Naive B cell (primary cell): ENCODE measurements at places on chromosomes 6 and 20. TPM values are rescaled to one million over a fixed set of nuclear protein-coding genes. Genes with fewer than 3 reads are reported as not detected.
A peak's percentile ranks its signal among the peaks of the same experiment; 100 is the strongest.

The CTAGE9 gene
- polyA plus RNA-seq: not detected

The NKX2-2 gene
- not detected for polyA plus RNA-seq

The FHL5 gene
- polyA plus RNA-seq: not detected

The IP6K3 gene
- not detected for polyA plus RNA-seq

The SLC17A2 gene
- not detected for polyA plus RNA-seq

The TRIM27 gene
- 67.0 TPM for polyA plus RNA-seq

DNA sequence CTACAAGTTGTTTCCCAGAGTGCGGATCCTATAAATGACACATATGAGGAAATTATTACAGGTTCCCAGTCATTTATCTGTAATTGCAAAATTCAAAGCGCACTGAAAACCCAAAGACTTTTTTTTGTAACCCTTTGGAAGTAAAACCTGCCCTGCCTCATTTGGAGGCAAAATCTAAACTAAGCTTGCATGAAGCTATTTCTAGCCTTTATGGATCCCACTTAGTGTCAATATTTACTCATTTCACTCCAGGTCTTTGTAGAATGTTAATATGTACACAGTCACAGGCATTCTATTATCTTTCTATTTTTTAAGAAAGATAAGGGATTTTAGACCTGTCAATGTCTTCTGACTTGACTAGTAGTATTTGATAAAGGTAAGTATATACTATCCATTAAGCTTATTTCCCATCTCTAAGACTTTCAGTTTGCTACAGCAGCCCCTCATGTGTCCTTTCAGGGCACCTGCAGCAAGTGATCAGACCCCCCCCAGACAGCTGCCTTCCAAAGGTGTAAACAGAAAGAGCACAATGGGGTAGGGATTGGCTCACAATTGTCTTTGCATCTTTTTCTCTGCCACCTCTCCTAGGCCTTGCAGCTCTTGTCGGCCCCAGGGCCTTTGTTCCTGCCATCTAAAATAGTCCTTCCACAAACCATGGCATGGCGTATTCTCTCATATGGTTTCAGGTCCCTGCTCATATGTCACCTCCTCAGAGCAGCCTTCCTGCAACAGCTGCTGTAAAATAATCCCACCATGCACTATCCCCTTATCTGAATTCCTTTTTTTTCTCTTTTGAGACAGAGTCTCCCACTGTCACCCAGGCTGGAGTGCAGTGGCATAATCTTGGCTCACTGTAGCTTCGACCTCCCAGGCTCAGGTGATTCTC is 1.3 kb upstream of the REPS1 start:
- peaks cover 7% of the 10 kb centered on the region for H3K36me3 ChIP-seq
- no peak for DNase-seq
- no peaks in the 10 kb centered on the region for H3K27me3 ChIP-seq
- H3K27ac ChIP-seq: peak overlapping the region; percentile 93

DNA sequence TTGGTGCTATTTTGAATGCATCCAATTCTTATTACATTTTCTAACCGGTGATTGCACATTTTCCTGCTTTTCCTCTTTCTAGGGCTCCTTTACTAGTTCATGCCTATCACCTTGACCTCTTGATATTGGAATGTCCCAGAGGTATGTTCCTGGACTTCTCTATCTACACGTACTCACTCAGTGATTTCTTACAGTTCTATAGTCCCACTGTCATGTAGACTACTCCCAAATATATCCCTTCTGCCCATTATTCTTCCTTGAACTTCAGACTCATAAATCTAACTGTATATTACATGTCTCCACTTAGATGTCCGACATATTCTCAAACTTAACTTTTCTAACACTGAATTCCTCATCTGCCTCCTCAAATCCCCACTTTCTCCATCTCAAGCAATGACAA is 7.2 kb upstream of the AHI1 start:
- H3K4me1 ChIP-seq: no peaks in the 10 kb centered on the region
- H3K4me3 ChIP-seq: peak overlapping the region; percentile 3
- H3K27me3 ChIP-seq: no peaks in the 10 kb centered on the region
- no peaks in the 10 kb centered on the region for H3K36me3 ChIP-seq
- H3K27ac ChIP-seq: no peak overlapping the region

DNA sequence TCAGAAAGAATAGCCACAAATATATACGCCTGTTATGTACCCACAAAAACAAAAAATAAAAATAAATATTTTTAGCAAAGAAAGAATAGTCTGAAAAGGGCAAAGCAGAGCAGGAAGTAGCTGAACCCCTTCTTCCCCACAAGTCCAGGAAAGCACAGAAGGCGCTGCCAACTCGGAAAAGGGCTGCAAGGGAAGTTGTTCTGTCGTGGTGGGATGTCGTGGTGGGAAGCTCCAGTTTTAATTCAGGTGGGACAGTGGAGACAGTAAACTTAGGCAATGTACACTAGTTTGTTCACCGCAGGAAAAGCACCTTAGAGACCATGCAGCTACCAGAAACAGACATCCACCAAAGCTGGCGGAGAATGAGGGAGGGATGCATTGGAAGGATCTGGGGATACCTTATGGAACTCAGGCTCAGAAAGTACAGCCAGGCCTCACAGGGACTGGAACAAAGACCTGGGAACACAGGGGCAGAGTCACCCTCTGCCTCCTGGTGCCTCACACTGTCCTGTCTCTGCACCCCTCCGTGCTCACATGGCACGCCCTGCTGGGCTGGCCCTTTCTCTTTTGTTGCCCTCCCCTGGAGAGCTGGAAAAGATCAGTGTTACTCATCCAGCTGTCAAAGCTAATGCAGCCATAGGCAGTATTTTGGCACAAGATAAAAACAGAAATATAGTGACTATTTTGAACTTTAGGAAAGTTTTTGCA is 3.3 kb upstream of the APMAP start:
- no peak overlapping the region for H3K4me3 ChIP-seq
- no peaks in the 10 kb centered on the region for H3K36me3 ChIP-seq
- peaks cover 32% of the 10 kb centered on the region for H3K4me1 ChIP-seq
- no peaks in the 10 kb centered on the region for H3K27me3 ChIP-seq
- H3K27ac ChIP-seq: no peak overlapping the region

GRCh38 chr6:45479834-45480751 is 102.4 kb upstream of the SUPT3H start:
- DNase-seq: no peak
- H3K4me1 ChIP-seq: peaks cover 9% of the 10 kb centered on the region
- peak overlapping the region; percentile 28 for H3K27ac ChIP-seq
- H3K27me3 ChIP-seq: no peaks in the 10 kb centered on the region

DNA sequence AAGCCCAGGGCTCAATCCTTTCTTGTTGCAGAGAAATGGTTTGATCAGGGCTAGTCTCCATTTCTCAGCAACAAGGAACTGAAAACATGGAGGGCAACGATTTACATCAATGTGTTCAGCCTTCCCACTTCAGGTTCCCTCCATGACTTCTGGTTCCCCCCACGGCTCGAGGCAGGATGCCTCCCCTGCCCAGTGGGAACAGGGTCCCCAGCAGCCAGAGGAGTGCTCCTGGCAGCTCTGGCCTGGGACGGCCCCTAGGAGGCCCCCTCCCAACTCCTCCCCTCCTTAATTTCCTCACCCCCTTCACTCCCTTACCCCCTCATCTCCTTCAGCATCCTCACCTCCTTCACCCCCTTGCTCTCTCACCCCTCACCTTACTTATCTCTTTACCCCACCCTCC is 283.8 kb downstream of the CDC5L start:
- no peak overlapping the region for H3K4me3 ChIP-seq
- DNase-seq: no peak
- peaks cover 4% of the 10 kb centered on the region for H3K27me3 ChIP-seq
- no peaks in the 10 kb centered on the region for H3K36me3 ChIP-seq
- no peaks in the 10 kb centered on the region for H3K4me1 ChIP-seq

DNA sequence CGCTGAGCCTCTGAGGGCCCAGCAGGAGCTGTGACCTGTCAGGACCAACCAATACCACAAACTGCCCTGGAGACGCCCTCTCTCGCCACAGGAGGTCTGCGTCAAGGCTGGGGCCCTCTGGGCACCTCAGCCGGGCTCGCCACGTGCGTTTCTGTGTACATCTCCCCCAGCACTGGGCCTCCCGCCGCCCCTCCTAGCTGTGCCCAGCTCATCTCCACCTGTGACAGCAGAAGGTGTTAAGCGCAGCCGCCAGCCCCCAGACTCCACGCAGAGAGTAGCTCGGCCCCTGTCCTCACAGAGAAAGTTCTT is 91.4 kb downstream of the TAF4 start:
- H3K27me3 ChIP-seq: no peaks in the 10 kb centered on the region
- no peak for DNase-seq
- H3K4me3 ChIP-seq: no peak overlapping the region

- H3K4me1 ChIP-seq: peaks cover 44% of the 10 kb centered on the region
- H3K36me3 ChIP-seq: no peaks in the 10 kb centered on the region
- no peaks in the 10 kb centered on the region for H3K27me3 ChIP-seq
- DNase-seq: no peak
- no peak overlapping the region for H3K27ac ChIP-seq
These were observed 225.5 kb downstream of the SOD2 start for GRCh38 chr6:159467473-159468041.

DNA sequence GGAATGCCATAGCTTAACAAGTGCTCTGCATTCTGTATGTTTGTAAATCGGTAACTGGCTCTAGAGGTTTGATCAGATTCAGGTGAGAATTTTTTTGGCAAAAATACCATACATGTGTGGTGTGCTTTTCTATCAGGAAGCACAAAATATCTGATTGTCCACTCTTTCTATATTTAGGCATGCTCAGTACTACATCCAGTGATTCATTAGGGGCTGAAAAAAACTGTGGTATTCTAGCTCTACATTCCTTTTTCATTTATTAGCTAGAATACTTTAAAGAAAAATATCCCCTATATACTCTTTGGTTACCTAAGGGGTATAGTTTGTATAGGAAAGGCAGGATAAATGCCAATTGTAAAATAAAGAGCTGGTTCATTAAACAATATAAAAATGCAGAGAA is 10.6 kb upstream of the ELOVL2 start:
- H3K4me3 ChIP-seq: no peak overlapping the region
- peaks cover 19% of the 10 kb centered on the region for H3K27me3 ChIP-seq
- no peak overlapping the region for H3K27ac ChIP-seq
- no peaks in the 10 kb centered on the region for H3K36me3 ChIP-seq

DNA sequence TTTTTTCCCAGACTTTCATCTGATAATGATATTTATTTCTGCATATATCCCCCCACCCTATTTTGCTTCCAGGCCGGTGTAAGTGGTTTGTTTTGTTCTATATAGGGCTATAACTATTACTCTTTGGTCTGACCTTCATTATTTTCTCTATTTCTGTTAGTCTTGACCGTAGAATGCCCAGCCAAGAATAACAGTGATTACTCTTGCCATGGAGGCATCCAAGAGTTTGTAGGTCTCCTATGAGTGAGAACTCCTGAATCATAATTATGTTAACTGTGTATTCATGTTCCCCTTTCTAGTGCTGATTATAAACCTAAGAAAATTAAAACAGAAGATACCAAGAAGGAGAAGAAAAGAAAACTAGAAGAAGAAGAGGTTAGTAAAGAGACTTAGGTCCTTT is 52.2 kb downstream of the TOP1 start:
- H3K36me3 ChIP-seq: peaks cover 37% of the 10 kb centered on the region
- peak overlapping the region; percentile 16 for H3K27ac ChIP-seq
- H3K27me3 ChIP-seq: no peaks in the 10 kb centered on the region
- no peak overlapping the region for H3K4me3 ChIP-seq
- H3K4me1 ChIP-seq: peaks cover 18% of the 10 kb centered on the region
- no peak for DNase-seq

GRCh38 chr6:45812922-45813321 is 202.7 kb downstream of the CLIC5 start:
- no peak overlapping the region for H3K4me3 ChIP-seq
- peaks cover 11% of the 10 kb centered on the region for H3K4me1 ChIP-seq
- H3K36me3 ChIP-seq: no peaks in the 10 kb centered on the region
- H3K27ac ChIP-seq: no peak overlapping the region
- DNase-seq: no peak

- DNase-seq: no peak
- H3K27ac ChIP-seq: no peak overlapping the region
- peaks cover 5% of the 10 kb centered on the region for H3K4me1 ChIP-seq
- H3K36me3 ChIP-seq: peaks cover 17% of the 10 kb centered on the region
- peaks cover 24% of the 10 kb centered on the region for H3K27me3 ChIP-seq
These were observed 10.8 kb upstream of the FKBP1A start for GRCh38 chr20:1403624-1404023.

GRCh38 chr6:43291708-43292107 is 6.4 kb upstream of the SLC22A7 start:
- H3K27me3 ChIP-seq: peaks cover 20% of the 10 kb centered on the region
- H3K4me1 ChIP-seq: peaks cover 7% of the 10 kb centered on the region
- no peak overlapping the region for H3K27ac ChIP-seq
- no peak overlapping the region for H3K4me3 ChIP-seq

DNA sequence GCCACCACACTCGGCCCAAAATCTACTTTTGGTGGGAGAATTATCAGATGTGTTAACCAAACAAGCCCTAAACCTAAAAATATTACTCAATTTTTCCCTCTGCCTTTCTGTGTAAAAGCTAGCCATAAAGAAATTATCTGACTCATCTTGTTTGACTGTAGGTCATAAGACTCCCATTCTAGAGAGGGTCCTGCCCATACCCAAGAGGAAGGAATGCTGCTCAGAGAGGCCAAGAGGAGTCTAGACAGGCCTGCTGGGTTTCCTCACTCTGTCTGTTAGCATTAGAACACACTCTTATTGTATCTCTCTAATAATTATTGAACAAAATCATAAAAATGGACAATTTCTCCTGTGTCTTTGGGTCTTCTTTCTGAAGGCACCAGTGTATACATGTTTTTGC is 26.1 kb downstream of the C6orf141 start:
- no peak for DNase-seq
- H3K4me1 ChIP-seq: no peaks in the 10 kb centered on the region
- H3K27me3 ChIP-seq: no peaks in the 10 kb centered on the region
- no peaks in the 10 kb centered on the region for H3K36me3 ChIP-seq
- H3K27ac ChIP-seq: no peak overlapping the region
- no peak overlapping the region for H3K4me3 ChIP-seq

DNA sequence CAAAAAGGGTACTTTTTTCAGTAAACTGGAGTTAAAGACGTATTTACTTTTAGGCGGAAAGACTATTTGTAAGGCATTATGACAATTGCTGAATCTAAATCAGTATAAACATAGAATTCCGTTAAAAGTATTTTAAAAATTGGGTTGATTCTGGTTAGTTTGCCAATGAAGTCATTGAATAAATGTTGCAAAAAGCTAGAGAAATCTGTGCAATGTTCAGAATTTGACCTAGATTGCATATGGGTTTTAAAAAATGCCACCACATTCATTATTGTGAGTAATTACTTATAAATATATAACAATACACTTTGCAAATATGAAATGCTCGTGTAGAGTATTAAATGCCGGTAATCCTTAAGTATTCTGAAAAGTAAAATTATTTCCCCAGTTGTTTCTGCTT is 116.5 kb upstream of the EEF1E1 start:
- H3K27me3 ChIP-seq: peaks cover 19% of the 10 kb centered on the region
- H3K4me3 ChIP-seq: no peak overlapping the region
- H3K27ac ChIP-seq: no peak overlapping the region
- H3K36me3 ChIP-seq: no peaks in the 10 kb centered on the region

DNA sequence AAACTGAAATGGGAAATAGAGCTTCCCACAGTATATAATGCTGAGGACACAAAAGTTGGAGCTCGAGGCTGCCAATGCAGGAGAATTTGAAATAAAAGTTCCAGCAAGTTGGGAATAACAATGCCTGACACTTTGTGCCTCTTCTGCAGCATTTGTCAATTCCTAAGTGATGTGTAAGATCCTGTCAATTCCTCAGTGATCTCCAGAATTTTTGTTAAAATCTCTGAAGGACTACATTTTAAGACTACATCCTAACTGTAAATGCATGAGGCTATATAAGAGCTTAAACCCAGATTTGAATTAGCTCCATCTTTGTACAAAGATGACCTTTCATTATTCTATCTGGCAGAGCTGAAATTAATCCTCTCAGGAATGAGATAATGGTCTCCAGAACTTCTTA is 208.2 kb downstream of the COL12A1 start:
- no peaks in the 10 kb centered on the region for H3K27me3 ChIP-seq
- no peak overlapping the region for H3K4me3 ChIP-seq
- H3K36me3 ChIP-seq: no peaks in the 10 kb centered on the region
